ENCODE measurements at places on chromosomes 12 and 14.

GRCh38 chr14:91205459-91205858, 39.0 kb downstream of the GPR68 start:
- DNase-seq: no peak

GRCh38 chr14:70692210-70692609, 50.5 kb downstream of the TTC9 start:
- DNase-seq: no peak

- DNase-seq: no peak
Measured at GRCh38 chr12:9198012-9198411, 10.2 kb downstream of the PZP start.

- no peak for DNase-seq
Measured at GRCh38 chr12:40241741-40242140, 16.9 kb downstream of the LRRK2 start.

GRCh38 chr12:15088105-15088504, 115.3 kb downstream of the PDE6H start:
- no peak for DNase-seq

DNA sequence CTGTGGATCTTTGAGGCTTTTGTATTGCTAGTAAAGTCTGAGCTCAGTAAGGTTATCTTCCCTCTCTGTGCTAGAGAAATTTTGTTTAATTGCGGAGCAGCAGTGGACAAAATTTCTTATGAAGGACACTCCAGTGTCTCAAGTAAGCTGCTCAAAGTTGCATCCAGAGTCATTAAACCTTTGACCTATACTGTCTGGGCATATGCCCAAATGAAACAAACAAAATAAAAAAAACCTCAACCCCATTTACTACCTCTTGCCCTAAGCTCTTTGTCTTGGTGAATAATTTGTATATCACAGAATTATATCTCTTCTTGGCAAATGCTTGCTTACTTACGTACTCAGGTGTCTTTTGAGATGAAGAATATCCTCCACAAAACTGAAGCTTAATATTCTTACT, 465.2 kb downstream of the SOX5 start:
- no peak for DNase-seq

- no peak for DNase-seq
Measured at GRCh38 chr12:27622436-27623195, 73.6 kb upstream of the REP15 start.

GRCh38 chr14:73269729-73270531, 32.6 kb downstream of the PAPLN start:
- no peak for DNase-seq

GRCh38 chr12:128961308-128961902, 108.1 kb downstream of the GLT1D1 start:
- DNase-seq: no peak

- DNase-seq: no peak
Measured at GRCh38 chr12:62516927-62517326, 50.3 kb downstream of the MON2 start.

Data from left lobe of liver (tissue), 2 donors.